ENCODE measurements at places on chromosomes 16 and 17.
A peak's percentile ranks its signal among the peaks of the same experiment; 100 is the strongest.

DNA sequence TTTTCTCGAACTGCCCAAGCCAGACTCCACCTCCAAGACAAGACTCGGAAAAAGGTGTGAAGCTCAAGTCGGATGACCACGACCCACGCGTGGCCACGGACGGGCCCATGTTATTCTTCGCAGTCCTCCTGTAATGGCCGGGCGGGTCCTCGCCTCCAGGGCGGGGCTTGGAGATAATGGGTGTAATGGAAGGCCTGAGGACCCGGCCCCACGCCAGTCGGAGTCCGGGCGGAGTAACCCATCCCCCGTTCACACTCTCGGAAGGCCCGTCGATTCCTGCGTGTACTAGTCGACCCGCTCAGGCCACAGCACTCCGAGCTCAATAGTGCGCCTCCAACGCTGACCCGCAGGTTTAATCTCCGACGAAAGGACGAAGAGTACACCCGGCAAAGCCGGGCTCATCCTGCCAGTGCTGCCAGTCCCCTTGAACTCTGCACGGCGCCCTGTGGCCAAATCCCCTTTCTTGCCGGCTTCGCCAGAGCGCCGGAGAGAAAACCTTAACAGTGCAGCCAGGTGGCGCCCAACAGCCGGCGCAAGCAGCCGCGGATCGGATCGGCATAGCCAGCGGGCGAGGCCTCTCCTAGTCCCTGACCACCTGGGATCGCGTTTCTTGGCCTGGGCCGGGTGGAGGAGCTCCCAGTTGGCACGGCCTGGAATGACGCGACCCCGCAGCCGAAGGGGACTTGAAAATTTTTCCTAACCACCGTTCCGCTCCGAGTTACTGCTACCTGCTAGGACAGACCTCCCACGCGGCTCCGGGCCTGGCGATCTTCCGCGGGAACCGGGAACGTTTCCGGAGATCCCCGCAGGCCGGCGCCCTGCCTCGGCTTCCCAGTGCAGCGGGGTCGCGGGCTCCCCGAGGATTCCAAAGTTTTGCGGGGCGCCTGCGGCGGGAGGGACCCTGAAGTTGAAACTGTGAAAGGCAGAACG, 762.0 kb downstream of the KCNJ18 start:
- no peak for DNase-seq

DNA sequence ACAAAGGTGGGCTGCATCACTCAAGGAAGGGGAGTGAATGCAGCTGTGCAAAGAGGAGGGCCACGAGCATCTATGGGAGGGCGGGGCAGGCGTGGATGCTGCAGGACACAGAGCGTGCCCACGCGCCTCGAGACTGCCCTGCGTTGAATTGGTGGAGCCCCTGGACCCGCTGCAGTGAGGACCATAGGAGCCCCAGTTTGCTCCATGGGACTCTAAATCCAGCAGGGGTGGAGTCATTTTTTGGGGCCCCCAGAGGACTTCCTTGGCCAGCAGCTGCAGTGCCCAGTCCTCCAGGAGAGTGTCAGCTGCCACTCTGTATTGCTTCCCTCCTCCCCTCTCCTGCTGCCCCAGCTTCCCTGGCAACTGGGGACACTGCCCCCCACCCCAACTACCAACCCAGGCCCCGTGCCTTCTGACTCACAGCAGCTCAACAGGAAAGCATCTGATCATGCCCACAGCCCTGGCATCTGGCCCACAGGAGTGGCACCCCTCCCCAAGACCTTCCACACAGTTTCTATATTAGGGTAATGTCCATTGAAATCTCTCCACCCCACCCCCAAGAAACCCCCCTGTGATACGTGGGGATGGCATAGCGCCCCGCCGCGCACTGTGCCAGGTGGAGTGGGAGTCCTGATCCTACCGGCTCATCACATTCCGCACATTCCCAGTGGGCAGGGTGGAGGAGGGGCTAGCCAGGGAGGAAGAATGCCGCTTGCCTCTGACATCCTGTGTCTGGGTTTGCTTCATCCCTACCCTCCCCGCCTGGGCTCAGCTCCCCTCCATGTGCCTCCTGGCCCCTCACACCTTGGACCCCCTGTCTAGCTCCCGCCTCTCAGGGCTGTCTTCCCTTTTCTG, 27.8 kb upstream of the ITGA3 start:
- DNase-seq: no peak

- no peak for DNase-seq
Observed at GRCh38 chr17:47184681-47185080, 4.4 kb downstream of the CDC27 start.

DNA sequence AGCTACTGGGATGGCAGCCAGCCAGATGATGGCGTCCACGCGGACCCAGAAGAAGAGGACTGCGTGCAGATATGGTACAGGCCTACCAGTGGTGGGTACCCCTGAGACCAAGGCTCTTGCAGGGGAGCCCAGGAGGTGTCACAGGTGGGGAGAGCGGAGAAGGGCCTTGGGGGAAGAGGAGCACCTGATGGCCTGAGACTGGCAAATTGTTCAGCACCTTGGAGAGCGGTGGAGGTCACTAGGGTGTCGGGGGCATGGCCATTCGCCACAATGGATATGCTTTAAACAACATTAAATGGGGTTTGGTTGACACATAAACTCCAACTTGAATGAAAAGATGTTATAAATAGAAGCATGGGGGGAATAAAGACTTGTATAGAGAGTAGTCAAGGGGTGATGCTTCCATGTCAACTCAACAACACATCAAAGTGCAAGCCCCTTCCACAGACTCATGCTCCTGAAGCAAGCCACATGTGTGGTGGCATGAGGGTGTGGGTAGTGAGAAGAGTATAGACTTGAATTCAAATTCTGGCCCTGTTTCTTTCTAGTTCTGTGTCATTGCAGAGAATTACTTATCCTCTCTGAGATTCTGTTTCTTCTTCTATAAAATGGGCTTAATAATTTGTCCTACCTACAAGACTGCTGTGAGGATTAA, 22.2 kb downstream of the CLEC19A start:
- DNase-seq: no peak

- peak; percentile 70 for DNase-seq
Observed at GRCh38 chr17:82105882-82106687, 8.0 kb upstream of the FASN start.

GRCh38 chr16:58345574-58346354, 46.5 kb upstream of the GINS3 start:
- DNase-seq: no peak

GRCh38 chr16:30473231-30474073, 910 bp downstream of the ITGAL start:
- peak; percentile 81 for DNase-seq

DNA sequence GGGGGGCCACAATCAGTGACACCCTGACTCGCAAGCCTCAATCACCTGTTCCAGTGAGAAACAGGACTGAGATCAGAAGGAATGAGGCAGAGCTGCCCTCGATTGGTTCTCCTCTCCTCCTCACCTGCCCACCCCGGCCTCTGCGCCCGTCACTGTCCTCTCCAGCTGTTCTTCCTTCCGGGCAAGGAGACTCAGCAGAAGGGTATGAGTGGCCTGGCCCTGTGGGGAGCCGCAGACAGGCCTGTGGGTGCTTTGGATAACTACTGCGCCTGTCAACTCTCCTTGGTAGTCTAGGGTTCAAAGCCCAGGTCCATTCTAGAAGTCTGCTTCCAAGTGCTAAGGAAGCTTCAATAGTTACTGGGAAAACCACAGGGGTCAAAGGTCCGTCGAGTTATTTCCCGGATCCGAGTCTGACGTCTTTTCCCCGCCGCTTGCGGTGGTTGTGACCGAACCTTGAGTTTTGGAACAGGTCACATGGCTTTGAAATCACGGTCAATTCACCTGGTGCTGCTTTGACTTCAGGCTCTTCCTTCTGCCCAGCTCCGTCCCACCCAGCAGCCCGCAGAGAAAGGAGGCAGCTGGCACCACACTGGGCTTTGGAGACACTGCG, 8.3 kb downstream of the CARD14 start:
- DNase-seq: no peak

- no peak for DNase-seq
Observed at GRCh38 chr17:30933966-30934365, 12.2 kb downstream of the ADAP2 start.

GRCh38 chr16:62294213-62294972, 258.2 kb upstream of the CDH8 start:
- DNase-seq: no peak

DNA sequence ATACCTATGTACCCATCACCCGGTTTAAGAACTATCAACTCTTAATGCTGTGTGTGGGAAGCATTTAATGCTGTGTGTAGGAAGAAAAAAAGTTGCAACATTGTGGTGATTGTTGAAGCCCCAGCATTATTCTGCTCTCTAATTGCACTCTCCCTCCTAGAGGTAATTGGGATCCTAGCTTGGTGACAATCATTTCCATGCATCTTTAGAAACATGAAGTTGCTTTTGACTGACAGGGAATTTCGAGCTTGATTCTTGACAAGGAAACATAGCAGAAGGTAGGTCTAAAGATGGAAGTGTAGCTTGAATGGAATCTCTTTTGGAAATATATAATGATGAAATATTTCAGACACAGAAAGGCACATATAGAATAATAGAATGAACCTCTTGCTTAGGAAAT, 27.3 kb downstream of the HEXIM2 start:
- DNase-seq: no peak

- DNase-seq: no peak
Observed at GRCh38 chr16:27428026-27428785, 26.2 kb downstream of the IL21R start.

DNA sequence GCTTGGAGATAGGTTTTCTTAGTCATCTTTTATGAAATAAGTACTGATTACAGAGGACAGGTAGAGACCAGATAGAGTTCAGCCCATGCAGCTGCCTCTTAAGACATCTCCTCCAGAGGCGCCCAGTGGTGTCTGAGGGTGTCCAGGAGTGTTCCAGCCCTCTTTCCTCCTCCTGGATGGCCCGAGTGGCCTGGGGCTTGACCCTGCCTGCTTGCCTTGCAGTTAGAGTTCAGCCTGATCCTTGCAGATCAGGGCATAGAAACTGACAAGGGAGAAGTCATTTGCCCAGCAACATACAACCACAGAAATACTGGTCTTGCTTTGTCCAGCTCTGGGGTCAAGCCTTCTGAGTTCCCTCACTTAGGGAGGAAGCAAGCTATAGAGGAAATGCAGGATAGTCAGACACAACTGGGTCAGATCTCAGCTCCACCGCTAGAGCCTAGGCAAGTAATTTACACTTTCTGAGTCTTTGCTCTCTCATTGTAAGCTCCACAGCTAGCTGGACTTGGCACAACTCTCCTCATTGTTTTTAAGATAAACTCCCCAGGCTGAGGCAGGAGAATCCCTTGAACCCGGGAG, 3.6 kb upstream of the CCL1 start:
- DNase-seq: no peak

- DNase-seq: no peak
Observed at GRCh38 chr16:13558752-13559151, 361.2 kb upstream of the ERCC4 start.

DNA sequence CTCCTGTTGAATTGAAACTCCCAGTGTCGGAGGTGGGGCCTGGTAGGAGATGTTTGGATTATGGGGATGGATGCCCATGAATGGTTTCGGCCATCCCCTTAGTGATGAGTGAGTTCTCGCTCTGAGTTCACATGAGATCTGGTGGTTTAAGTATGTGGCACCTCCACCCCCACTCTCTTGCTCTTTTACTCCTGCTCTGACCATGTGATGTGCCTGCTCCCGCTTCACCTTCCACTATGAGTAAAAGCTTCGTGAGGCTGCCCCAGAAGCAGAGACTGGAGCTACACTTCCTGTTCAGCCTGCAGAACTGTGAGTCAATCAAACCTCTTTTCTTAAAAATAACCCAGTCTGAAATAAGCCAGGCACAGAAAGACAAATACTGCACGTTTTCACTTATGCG, 512.4 kb downstream of the HS3ST4 start:
- no peak for DNase-seq

GRCh38 chr17:19412510-19412909, 1.5 kb downstream of the RNF112 start:
- DNase-seq: no peak

- DNase-seq: peak; percentile 64
Observed at GRCh38 chr16:29825145-29826044, 5.1 kb downstream of the MVP start.

DNA sequence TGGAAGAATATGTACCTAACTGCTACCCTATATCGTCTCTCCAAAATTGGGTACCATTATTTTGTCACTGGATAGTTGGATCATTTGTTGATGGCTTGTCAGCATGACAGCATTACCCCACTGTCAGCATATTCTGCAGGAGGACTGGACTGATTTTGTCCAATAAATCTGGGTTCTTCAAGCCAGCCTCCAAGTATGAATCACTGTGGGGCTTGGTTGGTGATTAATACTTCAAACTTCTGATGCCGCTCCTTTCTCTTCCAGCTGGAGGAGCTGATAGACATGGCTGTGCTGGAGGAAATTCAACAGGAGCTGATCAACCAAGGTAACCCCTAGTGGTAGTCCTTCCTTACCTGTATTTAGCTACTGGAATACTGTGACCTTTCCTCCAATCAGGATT, 2.5 kb downstream of the RPAIN start:
- DNase-seq: no peak

All from activated naive CD8-positive, alpha-beta T cell treated with anti-CD3 and anti-CD28 coated beads for 36 hours (primary cell).